HFF-Myc (cell line): ENCODE measurements at places on chromosomes 1 and 21.

DNA sequence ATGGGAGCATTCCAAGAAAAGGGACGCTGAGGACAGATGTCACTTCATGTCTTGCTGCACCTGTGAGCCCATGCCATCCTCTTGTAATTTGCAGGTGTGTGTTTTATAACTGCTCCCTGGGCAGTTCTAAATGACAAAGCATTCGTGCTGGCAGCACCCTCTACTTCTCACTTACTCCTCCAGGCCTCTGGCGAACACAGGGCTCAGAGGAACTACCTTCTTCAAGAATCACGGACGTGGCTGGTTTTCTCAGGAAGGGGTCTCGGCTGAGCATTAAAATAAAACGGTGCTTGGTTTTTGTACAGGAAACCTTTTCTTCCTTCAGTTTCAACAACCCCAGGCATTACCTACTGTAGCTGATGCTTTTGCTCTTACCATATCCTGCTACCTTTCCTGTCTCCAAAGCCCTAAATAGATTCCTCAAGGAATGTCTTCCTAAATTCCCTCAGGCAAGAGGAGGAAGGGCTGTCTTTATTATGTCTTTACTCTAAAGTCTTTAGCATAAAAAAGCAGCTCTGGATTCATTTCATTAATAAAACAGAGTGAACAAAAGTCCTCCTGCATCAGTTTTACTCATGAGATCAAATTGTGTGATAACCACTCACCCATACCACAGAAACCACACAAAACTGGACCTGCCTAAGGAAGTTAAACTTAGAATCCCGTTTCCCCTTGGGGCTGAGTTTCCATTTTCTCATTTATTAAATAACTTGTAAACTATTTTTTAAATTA, 79.0 kb upstream of the MAP10 start:
- no peak for DNase-seq

- DNase-seq: no peak
These were observed 57.3 kb upstream of the CSF3R start for GRCh38 chr1:36540056-36540455.

DNA sequence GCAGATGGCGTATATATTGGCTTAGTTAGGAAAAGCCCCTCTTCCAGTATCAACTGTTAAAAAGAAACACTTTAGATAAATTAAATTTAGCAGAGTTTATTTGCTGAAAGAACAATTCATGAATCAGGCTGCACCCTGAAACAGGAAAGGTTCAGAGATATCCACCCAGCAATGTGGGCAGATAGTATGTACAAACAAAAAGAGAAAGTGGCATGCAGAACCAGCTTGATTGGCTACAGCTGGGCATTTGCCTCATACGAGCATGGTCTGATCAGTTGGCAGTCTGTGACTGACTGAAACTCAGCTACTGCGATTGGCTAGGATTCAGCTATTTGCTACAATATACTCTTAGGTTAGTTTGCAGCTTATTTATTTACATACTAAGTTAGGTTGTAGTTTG, 98.2 kb downstream of the ZC3H11B start:
- DNase-seq: no peak

GRCh38 chr1:993379-993995, 6.4 kb downstream of the HES4 start:
- no peak for DNase-seq

DNA sequence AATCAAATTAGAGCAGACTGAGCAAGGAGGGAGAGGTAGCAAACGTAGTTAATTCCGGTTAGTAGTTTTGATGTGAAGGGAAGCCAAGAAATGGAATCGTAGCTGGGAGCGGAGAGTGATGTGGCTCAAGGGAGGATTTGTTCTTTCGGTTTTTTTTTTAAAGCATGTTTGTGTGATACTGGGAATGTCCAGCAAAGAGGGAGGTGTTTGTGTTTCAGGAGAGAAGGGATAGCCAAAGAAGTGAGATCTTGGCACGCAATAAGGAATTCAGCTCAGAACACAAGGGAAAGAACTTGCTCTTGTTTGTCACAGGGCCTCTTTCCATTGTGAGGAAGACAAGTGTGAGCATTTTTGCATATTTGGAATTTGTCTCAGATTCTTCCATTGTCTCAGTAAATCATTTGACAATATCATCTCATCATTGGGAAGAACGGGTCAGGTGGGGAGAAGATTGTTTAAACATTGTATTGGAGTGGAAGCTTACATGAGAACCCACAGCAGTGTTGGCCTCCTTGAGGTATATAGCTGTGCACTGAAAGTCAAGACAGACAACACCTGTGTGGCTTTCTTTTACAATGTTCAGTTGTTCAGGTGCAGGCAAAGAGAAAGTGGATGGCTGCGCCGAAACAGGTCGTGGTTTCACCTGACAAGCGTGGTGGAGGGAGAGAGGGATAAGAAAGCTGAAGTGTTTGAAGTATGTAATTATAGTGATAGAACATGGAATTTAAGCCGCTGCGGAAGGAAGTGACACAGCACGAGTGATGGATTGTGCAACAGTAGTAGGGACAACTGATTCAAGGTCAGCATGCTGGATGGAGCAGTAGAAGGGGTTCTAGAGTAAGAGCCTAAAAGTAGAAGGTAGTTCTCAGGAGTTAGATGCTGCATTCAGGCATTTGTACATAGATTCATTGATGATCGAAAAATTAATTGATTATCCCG, 25.4 kb downstream of the FMN2 start:
- DNase-seq: no peak

- DNase-seq: no peak
These were observed 30.1 kb downstream of the C21orf91 start for GRCh38 chr21:17789069-17789468.

- DNase-seq: peak; percentile 60
These were observed 46.0 kb downstream of the GRHL3 start for GRCh38 chr1:24364975-24365678.

DNA sequence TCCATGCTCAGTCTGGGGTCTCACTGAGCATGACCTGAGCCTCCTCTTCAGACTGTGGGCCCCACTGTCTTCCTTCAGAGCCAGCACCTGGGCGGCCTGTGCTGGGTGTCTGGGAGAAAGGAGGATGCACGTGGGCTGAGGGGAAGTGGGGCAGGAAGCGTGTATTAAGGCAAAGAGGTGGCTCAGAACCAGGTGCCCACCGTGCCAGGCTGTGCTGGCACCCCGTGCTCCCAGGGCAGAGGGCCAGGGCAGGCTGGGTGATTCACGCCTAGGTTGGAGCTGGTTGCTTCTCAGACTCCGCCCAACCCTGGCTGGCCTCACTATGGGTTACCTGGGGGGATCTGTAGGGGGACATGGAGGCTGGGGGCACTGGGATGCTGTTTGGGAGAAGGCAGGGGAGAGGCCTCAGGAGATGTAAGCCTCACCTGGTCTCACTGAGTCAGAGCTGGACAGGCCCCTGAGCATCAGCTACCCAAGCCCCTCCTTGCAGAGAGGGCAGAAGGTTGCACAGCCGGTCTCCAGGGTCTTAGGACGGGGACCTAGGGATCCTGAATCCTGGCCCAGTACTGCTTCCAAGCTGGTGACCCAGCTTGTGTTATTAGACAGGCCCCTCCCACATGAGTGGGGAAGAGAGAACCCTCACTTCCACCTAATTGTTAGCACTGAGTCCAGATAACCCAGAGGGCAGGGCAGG, 18.6 kb upstream of the PADI1 start:
- no peak for DNase-seq

DNA sequence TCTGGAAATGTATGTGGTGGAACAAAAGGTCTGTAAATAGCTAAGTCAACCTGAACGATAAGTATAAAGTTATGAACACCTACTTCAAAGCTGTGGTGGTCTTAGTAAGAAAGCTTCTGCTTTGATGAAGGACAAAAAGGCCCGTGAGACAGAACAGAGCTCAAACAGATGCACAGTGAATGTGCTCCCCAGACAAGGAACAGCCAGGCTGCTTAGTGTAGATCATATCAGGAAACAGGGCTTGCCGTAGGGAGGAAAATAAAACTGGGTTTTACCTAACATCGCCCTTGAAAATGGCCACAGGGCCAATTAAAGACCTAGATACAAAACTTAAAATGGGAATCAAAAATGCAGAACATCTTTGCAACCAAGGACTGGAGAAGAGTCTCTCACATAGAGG, 40.2 kb downstream of the PRSS38 start:
- no peak for DNase-seq

GRCh38 chr1:156747742-156748669, 3.5 kb downstream of the HDGF start:
- no peak for DNase-seq

- DNase-seq: no peak
These were observed 400 bp upstream of the KRTAP10-12 start for GRCh38 chr21:44696572-44696971.

DNA sequence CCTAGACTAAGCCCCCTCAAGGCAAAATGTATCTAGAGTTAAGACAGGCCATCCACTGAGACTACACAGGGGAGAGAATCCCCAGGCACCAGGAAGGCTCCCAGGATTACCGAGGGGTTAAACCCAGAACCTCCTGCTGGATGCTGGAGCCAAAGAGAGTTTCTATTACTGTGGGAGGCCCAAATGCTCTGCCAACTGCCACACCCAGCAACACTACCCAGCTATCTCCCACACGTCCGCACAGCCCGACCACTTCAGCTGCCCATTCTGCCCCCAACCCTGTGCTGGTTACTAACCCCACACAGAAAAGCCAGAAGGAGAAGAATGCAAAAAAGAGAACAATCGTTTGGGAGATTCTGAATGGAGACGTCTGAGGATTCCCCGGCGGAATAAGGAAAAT, 63.6 kb downstream of the CD46 start:
- no peak for DNase-seq

GRCh38 chr1:234725177-234726132, 115.5 kb upstream of the IRF2BP2 start:
- no peak for DNase-seq

GRCh38 chr1:41380979-41381691, 19.9 kb downstream of the FOXO6 start:
- no peak for DNase-seq

GRCh38 chr1:150567341-150567716, 12.1 kb downstream of the MCL1 start:
- no peak for DNase-seq

DNA sequence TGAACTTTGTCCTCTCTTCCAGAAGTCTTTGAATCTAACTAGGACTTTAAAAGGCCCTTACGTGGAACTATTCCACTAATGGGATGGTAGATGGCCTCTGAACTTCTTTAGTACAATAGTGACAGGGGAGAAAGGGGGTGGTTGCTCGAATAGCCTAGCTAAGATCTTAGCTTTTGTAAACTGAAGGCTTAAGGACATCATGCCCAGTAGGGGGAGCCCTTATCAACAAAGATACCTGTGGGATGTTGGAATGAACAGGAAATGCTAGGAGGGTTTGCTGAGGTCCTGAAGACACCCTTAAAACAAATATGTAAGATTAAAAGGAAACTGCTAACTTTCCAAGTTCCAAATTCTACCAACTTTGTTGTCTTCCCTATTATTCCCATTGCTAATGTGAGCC, 33.2 kb downstream of the NHLH2 start:
- DNase-seq: peak; percentile 63

DNA sequence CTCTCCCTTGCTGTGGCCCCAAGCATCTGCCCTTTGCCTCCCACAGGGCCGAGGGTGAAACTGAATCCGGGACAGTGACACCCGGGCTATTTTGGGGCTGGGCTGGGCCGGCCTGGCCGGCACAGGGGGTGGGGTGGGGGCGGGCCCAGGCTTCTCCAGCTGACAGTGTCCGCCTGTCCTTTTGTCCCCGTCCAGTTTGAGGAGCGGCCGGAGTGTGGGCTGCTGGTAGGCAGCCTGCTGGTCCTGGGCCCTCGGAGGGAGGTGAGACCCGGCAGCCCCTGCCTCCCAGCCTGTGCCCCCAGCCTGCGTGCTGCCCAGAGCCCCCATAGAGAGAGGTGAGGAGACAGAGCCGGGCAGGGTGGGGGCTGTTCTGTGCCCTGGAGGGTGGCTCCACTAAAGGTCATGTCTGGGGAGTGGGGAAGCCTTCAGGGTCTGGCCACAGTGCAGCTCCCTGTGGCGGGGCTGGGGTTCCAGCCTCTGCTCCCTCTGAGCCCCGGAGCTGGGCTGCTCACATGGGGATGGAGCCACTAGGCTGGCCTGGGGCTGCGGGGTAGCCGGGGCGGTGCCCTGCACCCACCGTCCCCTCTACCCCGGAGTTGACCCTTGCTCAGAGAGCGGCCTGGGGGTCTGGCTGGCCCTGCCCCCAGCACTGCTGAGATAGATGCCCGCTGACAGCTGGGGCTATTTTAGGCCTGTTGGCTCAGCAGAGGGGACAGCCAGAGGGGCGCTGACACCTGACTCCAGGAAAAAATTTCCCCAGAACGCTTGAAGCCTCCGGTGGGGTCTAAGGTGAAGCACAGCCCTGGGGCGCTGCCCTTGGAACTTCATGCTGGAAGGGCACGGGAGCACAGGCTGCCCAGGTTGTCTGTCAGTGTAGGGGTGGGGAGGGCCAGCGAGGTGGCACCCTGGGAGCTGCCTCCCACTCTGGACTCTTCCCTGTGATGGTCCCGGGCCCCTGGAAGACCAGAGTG, at the start of gene OBSCN:
OBSCN (plus strand) TSS at position 194 of the 971 bp plus-strand sequence. CDS start 3,740 bp downstream, outside the sequence.
- DNase-seq: no peak

DNA sequence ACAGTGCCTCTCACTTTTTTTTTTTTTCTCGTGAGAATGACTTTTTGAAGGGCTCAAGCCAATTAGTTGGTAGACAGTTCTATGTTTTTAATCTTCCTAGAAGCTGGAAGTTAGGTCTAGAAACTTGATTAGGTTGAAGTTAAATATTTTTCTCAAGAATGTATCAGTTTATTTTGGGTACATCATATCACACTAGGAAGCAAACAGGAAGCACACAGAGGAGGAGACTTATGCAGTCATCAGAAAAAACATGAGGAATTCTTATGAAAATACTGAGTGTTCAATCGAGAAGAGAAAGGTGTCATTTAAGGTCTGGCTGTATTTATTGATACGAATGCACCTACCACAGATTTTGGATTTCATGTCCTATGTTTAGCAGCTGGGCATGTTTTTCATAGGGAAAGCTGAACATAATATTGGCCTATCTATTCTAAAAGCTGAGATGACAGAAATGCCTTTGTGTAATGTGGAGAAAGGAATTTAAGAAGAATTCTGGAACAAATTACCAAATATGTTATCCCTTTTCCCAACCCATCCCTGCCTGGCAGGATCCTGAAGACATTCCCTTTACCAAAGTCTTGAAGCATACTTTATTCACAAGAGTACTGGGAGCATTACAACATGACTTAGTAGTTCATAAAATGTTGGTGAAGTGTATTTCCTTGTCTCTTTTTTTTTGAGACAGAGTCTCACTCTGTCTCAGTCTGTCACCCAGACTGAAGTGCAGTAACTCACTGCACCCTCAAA, 17.5 kb upstream of the ZFP69B start:
- DNase-seq: no peak
